ENCODE measurements at places on chromosomes 6 and 20.

DNA sequence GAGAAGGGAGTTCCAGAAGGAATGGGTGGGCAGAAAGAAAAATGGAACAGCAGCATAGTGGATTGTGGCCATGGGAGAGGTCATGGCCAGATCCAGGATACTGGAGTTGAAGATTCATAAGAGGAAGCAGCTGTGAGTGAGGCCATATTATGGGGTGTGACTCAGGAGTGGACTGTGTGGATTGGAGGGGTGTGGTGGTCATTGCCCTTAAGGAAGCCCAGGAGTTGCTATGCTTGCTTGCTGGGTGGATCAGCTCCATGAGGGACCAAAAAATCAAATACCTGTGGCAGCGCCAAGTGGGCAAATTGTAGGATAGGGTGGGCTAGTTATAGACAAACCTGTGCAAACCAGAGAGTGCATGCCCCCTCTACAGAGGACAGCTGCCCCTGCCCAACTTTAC lies 18.3 kb downstream of the LRRC1 start:
- DNase-seq, result no peak

DNA sequence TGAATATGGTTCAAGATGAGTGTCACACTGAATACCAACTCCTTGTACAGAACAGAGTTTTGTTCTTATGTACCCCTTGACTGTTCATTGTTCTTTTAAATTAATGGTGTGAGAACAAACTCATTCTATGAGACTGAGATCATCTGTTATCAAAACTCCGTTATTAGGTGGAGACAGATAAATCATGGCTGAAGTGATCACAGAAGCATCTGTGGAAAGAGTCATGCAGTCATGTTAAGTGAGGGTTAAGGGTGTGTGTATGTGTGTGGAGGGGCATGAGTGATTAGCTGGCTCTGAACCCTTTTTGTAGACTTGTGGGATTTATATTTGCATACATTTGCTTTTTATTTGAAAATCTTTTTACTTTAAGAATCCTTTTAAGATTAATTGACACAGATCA lies 24.7 kb downstream of the ADGRG6 start:
- peak; percentile 11 for DNase-seq

GRCh38 chr20:22008456-22008855 lies 303.0 kb downstream of the PAX1 start:
- DNase-seq, result no peak

DNA sequence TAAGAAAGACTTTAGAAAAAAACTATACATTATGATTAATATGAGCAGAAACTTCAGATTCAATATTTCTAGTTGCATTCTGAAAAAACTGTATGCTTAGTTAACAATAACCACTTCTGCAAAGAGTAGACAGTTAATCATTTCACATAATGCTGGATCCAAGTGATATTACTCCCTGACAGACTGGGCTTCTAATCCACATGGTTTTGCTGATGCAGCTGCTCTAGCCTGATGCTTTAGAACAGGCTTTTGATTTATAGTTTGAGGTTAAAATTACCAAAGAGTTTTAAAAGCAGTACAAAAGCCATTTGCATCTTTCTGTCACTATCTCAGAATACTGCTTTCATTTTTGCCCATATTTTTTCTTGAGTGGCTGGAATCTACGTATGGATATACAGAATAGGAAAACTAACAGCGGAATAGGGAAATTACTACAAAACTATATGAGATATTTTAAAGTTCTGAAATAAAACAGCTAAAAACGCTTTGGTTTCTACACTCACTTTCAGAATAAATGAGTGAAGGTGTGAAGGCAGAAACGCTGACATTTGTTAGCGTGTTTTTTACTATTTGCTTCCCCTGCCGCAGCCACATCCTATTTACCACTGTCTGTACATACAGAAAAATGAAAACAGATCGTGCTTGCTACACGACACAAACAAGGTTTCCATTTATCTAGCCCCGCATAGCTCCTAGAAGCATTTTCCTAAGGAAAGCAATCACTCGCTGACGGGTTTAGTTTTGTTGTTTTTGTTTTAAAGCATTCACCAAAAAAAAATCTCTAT lies 61.7 kb downstream of the METTL24 start:
- DNase-seq, result no peak

GRCh38 chr6:156189195-156189594 lies 588.0 kb upstream of the ARID1B start:
- no peak for DNase-seq

DNA sequence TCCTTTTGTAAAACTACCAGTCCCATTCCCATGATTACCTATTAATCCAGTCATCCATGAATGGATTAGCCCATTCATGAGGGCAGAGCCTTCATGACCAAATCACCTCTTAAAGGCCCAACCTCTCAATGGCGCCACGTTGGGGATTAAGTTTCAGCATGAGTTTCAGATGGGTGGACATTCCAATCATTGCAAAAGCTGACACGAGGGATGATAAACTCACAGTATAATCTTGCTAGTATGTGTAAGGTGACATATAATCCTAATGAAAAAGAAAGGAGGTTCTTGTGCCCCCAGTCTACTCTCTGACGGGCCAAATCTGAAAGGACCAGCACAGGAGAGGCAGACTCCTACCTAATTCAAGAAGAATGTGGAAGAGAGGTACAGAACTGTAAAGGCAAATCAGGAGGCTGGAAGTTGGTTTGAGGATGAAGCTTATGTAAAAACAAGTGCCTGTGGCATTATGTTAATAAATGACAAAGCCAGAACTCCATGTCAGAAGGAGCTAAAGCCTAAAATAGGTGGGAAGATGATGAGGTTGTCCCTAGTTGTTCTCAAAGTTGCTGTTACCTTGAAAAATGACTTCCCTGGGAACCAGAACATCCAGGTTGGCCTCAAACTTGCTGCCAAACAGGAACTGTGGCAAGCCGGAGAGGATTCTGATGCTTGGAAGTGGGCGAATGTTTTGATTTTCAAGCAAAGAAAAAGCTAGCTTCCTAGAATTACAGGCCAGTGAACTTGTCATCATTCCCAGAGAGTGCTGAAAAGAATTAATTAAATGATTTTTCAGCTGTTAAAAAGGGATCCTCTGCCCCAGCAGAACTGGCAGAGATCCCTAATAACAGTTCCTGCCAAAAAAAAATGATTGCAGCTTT lies 106.5 kb upstream of the TIAM2 start:
- DNase-seq, result peak; percentile 15

Measured in fibroblast of the aortic adventitia (primary cell).